A549 treated with DMSO at 1 μM for 4 hours (cell line): ENCODE measurements at places on chromosomes 6 and 20. TPM values are rescaled to one million over a fixed set of nuclear protein-coding genes. Genes with fewer than 3 reads are reported as not detected.

TNF gene
- 0.10 to 0.22 TPM (median 0.11 TPM) in 3 of 5 replicates, not detected in the others for total RNA-seq

HUS1B gene
- 0.09 to 0.41 TPM (median 0.25 TPM) in 4 of 5 replicates, not detected in the other for total RNA-seq

RNF217 gene
- total RNA-seq = 4.9 to 8.0 TPM (median 6.9 TPM) in 5 replicates

NOX3 gene
- total RNA-seq = not detected in 5 replicates

ANKRD6 gene
- 1.4 to 2.9 TPM (median 2.2 TPM) in 5 replicates for total RNA-seq

CLPSL1 gene
- not detected in 5 replicates for total RNA-seq

RING1 gene
- 20.4 to 27.4 TPM (median 26.6 TPM) in 5 replicates for total RNA-seq

IPCEF1 gene
- total RNA-seq = 0.02 to 0.03 TPM in 2 of 5 replicates, not detected in the others

WFDC10B gene
- total RNA-seq = not detected in 5 replicates

UST gene
- 2.6 to 3.0 TPM (median 2.8 TPM) in 5 replicates for total RNA-seq

PTPRT gene
- not detected in 5 replicates for total RNA-seq
